Tongue (tissue), 3 donors: ENCODE measurements at places on chromosomes 7 and 10. TPM values are rescaled to one million over a fixed set of nuclear protein-coding genes. Genes with fewer than 3 reads are reported as not detected.

GRCh38 chr7:81956520-81956919, 186.7 kb upstream of the HGF start:
- DNase-seq, result peak; percentile 60

SLC16A9 gene
- 9.5 TPM for total RNA-seq

GRCh38 chr7:73971322-73971703, 56.7 kb upstream of the ELN start:
- DNase-seq, result no peak

DNA sequence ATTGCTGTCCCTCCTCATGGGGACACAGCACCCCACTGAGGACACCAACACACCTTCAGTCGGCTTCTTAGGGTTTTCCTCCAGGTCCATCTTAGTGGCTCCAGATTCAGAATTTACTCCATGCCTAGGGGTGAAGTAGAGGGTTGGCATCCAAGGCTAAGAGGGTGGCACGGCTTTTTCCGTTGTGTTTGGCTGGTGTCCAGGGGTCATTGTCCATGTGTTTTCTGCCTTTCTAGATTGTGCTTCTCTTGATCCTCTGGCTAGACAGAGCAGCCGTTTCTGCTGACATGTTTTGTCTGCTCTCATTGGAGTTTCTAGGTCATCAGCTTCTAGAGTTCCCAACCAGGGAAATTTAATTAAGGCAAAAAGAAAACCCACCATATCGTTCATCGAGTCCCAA, 291.6 kb upstream of the CELF2 start:
- DNase-seq, result no peak

PON1 gene
- not detected for total RNA-seq
